ENCODE measurements at places on chromosomes 12 and 14.

- no peak for DNase-seq
These were observed 73.7 kb downstream of the PTPN21 start for GRCh38 chr14:88481059-88481458.

DNA sequence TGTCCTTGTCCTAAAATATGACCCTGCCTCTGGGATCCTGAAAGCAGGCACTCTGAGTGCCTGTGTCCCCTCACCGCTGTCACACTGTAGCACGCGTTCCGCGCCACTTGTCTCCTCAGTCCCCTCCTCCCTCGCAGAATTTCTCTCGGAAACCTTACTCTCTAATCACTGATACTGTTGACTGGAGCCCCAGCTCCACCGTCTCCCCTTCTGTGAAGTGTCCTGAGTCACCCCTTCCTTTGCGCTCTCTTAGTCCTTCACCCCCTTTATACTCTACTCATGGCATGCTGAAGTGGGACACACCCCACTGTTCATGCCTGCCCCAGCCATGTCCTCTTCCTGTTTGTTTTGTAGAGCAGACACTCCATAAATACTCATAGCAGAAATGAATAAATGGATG is 104.7 kb downstream of the ZNF664 start:
- no peak for DNase-seq

DNA sequence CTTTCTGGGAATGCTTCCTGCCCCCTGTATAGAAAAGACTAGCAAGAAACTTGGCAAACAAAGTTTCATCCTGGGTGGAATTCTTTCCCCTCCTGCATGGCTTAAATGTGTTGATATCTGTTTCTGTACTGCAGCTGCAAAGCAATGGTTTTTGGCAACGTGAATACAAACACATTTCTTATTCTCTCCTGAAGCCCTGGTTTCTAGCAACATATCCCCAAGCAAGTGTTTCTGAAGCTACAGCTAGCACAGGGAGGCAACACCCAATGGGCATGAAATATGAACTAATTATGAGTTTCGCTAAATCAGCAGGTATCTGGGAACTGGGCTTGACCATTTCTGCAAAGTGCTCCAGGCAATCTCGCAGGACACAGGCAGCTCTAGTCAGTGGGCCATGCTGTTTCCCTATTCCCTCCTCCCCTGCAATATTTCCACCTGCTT is 392.3 kb upstream of the TMPO start:
- DNase-seq, result no peak

- no peak for DNase-seq
These were observed 414 bp upstream of the ANKS1B start for GRCh38 chr12:99985129-99985570.

DNA sequence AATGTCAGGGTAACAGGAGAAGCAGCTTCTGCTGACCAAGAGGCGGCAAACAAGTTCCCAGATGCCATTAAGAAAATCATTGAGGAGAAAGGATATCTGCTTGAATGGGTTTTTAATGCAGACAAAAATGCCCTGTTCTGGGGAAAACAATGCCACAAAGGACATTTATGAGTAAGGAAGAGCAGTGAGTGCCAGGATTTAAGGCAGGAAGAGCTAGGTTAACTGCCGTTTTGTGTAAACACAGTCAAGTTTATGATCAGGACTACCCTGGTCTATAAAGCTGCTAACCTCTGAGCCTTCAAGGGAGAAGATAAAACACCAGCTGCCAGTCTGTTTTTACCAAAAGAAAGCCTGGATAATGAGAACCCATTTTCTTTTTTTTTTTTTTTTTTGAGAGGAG is 8.5 kb downstream of the MAPKAPK5 start:
- DNase-seq, result no peak

- no peak for DNase-seq
These were observed 38.1 kb upstream of the CDK17 start for GRCh38 chr12:96438330-96438729.

DNA sequence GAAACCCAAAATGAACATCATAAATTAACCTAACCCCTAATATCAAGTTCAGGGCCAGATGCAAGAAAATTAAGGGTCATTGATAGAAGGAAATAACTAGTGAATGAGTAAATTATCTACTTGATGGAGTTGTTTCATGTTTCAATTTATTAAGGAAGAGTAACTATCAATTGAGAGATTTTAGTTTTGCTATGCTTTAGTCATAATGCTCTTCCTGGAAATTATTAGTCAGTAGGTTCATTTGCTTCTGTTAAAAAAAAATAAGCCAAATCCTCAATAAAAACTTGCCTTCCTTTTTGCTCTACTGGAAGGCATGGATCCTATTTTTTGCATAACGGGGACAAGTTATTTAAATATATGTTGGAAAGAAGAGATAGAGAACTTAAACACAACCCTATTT is 59.0 kb upstream of the HIF1A start:
- no peak for DNase-seq

DNA sequence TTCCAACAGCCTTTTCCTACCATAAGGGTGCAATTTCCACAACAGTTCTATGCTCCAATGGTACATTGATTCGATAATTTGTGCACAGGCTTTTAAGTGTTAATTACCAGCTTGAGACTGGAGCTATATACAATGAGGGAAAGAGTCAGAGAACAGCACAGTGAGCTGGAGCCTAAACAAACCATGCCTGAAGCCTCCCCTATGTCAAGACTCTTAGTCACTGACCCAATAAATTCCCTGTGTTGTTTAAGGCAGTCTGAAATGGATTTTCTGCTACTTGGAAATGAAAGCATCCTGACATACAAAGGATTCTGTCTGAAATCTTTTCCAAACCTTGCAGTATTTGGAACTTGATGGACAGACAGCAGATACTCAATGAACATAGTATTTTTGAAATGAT is 149.0 kb downstream of the EFCAB11 start:
- no peak for DNase-seq

DNA sequence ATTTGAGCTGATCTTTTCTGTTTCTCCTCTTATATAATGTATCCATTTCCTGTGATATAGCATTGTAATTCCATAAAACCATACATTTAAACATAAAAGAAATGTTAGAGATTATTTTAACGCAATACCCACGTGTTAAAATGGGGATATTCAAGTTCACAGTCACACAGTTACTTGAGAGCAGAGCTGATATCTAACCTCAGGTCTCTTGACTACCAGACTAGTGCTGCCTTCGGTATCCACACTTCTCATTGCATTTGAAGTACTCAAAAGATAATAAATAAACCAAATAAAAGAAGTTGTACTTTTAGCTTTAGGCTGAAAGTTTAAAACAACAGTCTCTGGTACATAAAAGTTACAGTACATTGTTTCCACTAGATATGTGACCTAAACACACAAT is 2.9 kb downstream of the CLECL1 start:
- no peak for DNase-seq

DNA sequence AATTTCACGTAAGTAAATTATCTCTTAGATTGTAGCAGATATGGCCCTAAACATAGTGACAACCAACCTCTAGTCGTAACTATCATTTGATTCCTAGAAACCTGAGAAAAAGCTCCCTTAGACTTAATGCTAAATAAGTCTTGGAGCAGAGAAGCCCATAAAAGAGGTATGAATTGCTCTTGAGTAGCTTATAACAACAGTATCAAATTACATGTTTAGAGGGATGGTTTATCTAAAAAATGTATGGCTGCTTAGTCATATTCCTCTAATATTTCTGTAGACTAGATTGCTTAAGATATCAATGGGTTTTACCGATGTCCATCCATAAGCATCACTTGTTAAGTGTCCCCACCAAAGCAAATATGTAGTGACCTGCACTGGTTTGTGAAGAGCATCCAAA is 259.7 kb downstream of the NELL2 start:
- no peak for DNase-seq

DNA sequence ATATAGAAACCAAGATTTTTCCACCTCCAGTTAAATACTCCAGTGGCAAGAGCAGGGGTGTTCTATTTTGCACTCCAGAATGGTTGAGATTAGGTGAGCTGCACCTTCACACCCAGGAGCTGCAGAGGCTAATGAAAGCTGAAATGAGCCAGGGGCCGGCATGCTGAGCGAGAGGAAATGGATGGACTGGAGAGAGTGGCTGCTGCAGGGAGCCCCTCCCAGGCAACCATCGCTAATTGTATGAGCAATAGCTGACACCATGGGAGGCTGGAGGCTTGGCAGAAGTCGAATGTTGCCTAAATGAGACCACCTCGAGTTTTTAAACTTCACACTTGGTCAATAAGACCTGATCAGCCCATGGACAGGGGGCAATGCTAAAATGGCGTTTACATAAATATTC is 301.8 kb upstream of the TMPO start:
- DNase-seq, result no peak

DNA sequence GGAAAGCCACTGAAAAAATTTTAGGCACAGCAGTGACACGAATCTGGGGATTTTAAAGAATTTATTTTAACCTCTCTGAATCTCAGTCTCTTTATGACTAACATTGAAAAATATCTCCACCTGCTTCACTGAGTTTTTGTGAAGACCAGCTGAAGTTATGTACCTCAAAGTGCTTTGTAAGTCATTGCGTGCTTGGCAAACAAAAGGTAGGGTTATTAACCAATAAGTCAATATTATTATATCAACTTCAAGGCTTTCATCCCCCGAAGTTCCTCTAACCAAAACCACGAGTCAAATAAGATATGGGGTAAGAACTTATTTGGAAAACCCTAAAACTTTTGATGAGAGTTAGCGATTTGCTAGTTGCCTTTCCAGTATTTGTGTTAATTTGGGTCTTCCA is 62.3 kb downstream of the HSPB8 start:
- no peak for DNase-seq

DNA sequence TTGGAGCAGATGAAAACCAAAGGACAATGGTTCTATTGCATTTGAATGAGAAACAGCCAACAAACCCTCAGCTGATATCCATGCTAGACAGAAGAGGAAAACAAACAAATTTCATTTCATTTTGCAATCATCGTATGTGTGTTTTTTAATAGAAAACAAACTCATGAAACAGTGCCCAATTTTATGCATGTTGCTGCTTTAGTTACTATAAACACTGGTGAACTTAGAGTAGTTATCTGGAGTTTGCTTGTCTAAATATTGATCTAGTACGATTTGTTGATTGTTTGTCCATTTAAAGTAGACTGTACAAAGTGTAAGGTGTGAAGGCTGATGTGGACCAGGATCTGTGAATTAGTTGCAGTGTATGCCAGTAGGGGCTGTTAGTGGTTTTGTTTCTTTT is 166.6 kb downstream of the KITLG start:
- DNase-seq, result no peak

DNA sequence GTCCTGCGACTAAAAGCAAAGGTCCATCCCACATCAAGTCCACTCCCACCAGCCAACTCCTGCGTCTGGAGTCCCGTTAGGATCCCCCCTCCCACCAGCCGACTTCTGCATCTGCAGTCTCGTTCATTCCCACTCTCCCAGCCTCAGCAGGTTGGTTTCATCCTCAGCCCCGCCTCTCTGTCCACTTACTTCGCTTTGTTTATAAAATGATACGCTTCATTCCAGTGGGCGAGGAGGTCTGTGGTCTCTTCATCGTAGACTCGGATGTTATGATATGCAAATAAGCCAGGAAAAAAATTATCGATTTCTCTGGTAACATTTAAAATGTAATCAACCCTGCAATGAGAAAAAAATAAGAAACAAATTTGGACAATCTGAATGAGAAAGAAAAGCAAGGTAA is 56.8 kb downstream of the SSH1 start:
- no peak for DNase-seq

DNA sequence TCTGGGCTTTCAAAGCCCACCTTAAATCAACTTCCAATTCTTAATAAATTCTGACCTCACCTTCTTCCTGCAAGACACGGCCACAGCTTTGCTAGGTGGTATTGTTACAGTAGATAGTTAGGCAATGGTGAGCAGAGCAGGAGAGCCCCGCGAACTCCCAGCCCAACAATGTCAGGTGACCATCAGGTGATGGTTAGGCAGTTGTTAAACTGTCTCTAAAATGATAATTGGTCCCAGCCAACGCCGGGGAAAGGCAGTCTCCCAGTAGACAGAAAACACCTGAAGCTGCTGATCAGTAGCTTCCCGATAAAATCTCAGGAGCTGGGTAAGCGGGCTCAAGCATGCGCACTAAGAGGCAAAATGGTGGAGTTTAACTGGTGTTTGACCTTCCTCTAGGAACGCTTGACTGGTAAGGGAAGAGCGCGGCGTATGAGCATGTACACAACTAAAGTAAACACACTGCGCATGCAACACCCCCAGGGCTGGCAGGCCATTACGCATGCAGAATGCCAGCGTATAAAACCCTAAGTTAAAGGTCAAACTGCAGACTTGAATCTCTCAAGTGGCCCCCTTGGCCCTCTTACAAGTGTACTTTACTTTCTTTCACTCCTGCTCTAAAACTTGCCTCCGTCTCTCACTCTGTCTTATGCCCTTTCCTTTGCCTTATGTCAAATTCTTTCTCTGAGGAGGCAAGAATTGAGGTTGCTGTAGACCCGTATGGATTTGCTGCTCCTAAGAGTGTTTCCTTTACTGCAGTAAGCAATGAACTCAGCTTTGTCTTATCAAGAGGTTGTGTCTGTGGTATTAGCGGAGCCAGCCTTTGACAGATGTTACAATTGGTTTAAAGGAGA is 113.5 kb downstream of the C12orf75 start:
- DNase-seq, result no peak

DNA sequence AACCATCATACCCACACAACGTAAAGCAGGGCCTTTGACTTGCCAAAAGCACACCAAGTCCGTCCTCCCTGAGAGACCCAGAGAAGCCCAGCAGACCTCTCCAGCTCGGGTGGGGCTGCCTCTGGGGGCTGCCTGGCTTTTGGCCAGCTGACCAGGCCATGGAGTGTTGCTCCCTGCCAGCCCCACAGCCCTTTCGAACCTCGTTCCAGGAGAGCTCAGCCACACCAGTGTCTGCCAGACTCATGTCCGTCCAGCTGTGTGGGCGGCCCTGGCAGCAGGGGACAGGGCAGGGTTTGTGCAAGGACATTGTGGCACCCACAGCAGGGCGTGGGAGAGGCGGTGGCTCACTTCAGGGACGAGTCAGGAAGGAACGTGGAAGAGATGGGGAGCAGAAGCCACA is 22.6 kb upstream of the IRF2BPL start:
- peak; percentile 40 for DNase-seq

GRCh38 chr12:288687-289086 is 26.1 kb upstream of the SLC6A13 start:
- DNase-seq, result no peak

DNA sequence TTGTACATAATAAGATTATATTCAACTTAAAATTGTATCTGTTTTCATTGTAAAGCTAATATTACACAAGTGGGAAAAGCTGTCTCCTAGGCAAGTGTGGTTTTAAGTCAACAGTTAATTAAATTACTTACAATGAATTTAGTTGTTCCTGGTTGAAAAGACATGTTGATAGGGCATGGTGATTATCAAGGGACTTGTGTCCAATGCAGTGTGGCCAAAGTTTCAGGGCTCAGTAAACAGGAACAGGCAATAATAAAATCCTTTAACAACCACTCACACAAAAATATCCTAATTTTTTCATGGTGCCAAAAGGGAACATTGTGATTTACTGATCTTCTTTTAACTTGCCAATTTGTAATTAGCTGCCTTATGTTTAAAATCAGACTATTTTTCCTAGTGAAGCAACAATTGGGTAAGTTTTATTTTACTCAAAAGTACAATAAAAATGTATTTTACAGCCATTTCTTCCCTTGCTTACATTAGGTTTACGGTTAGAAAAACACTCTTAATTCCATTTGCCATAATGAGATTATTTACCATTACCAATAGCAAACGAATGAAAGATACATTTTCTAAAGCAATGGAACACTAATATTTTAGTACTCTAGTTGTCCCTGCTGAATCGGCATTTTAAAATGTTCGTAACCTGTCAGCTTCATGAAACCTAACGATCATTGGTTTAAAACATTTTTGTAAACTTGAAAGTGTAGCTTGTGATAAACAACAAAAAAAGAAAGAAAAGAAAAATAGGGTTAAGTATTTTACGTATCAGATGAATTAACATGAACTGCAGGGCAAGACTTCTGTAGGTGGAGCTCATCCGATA is 1.8 kb upstream of the WNK1 start:
- peak; percentile 62 for DNase-seq

- no peak for DNase-seq
These were observed 320.6 kb downstream of the RAD51B start for GRCh38 chr14:68140076-68140741.

All from hematopoietic multipotent progenitor cell treated with erythropoietin and hydrocortisone succinate and interleukin-3 and kit ligand, for 8 days (in vitro differentiated cells).